ENCODE measurements at places on chromosomes 6 and 20. TPM values are rescaled to one million over a fixed set of nuclear protein-coding genes. Genes with fewer than 3 reads are reported as not detected.

Gene PNPLA1
- 0.36 TPM for total RNA-seq

Gene CALHM5
- total RNA-seq = under 0.01 TPM

Gene SPATA25
- total RNA-seq = 1.00 TPM

Gene LY6G6F
- not detected for total RNA-seq

Gene PRL
- total RNA-seq = not detected

Gene CHRNA4
- not detected for total RNA-seq

Gene ARMH2
- total RNA-seq = not detected

Gene SASH1
- 7.2 TPM for total RNA-seq

Gene DLGAP4
- 42.1 TPM for total RNA-seq

Gene FOXA2
- total RNA-seq = 10.9 TPM

Gene LIN28B
- total RNA-seq = not detected

Gene TMEM244
- total RNA-seq = not detected

Gene C6orf132
- total RNA-seq = 35.9 TPM

Gene XKR7
- not detected for total RNA-seq

Gene SIGLEC1
- not detected for total RNA-seq

Gene KIF13A
- total RNA-seq = 71.7 TPM

Gene ENTPD6
- 73.5 TPM for total RNA-seq

Gene MUCL3
- not detected for total RNA-seq

Gene NKAPL
- 1.9 TPM for total RNA-seq

Gene TAGAP
- 0.34 TPM for total RNA-seq

Gene DEFB126
- total RNA-seq = not detected

Gene SLC22A16
- total RNA-seq = not detected

Gene PSMG4
- total RNA-seq = 16.7 TPM
